ENCODE measurements at places on chromosomes 4 and X. TPM values are rescaled to one million over a fixed set of nuclear protein-coding genes. Genes with fewer than 3 reads are reported as not detected.

DNA sequence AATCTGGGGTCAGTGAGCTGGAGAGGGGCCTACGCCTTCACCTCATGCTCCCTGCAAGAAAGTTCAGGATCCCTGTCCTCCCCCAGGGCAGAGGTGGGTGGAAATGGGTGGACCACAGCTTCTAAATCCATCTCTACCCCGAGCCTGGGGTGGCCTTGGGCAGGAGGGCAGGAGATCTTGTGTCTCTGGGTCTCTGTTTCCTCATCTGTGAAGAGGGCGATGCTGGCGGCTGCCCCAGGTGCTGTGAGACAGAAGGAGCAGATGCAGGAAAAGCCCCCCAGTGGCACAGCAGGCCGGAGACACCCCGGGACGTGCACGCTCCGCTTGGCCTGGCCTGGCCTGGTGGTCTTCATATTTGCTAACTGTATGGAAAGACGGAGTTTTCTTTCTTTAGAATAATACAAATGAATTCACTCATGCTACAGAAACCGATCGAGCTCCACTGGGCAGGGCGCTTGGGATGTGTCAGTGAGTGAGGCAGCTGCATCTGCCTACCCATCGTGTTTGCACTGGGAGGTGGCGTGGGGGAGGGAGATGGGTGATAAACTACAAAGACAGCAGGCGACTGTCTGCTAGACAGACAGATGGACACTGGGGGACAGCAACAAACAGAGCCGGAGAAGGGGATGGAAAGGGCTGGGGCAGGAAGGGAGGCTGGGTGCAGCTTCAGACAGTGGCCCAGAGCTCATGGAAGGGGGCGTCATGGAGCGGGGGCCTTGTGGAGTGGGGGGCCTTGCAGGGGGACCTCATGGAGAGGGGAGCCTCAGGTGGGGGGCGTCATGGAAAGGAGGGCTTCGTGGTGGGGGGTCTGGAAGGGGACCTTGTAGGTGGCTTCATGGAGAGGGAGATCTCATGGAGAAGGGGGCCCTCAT, 136.2 kb downstream of the CPZ start:
- H3K4me3 ChIP-seq = no peak overlapping the region
- no peaks in the 10 kb centered on the region for H3K4me1 ChIP-seq
- no peaks in the 10 kb centered on the region for H3K36me3 ChIP-seq
- H3K27ac ChIP-seq = no peak overlapping the region

DNA sequence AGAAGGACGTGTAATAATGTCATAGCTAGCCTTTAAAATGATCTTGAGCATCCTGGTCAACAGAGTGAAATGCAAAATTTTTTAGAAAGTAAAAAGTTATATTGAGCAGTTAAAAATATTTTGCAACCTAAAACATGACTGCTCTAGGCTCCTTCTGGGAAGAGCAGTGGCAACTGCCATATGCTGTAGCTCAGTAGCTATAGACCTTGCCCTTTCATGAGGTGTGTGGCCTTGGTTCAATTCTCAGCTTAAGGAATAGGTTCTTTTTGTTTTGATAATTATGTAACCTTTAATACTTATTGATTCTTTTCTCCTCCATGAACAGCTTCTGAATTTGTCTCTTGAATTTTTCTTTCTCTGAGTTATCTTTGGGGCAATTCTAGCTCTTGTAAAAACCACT, 105.0 kb downstream of the ARSJ start:
- H3K36me3 ChIP-seq = no peaks in the 10 kb centered on the region
- no peak for DNase-seq
- no peak overlapping the region for H3K27ac ChIP-seq
- H3K4me1 ChIP-seq = peaks cover 5% of the 10 kb centered on the region
- no peaks in the 10 kb centered on the region for H3K27me3 ChIP-seq
- no peak overlapping the region for H3K4me3 ChIP-seq

DNA sequence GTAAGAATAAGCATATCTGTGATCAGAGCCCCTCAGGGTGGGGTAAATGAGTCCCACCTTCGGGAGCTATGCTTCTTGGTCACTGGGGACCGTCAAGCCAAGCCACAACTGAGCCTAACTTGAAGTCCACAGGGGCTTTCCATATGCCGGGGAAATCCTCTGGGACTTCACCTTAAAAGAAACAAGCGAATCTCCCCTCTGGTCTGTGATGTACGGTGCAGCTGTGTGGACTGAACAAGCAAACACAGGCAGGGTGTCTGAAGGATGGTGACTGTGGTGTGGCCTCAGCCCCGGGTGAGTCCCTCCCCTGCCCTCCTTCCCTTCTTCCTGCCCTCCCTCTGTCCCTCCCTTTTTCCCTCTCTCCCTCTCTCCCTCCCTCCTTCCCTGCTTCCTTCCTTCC, 29.7 kb upstream of the PPP2R2C start:
- H3K36me3 ChIP-seq = no peaks in the 10 kb centered on the region
- H3K4me1 ChIP-seq = no peaks in the 10 kb centered on the region
- no peak overlapping the region for H3K4me3 ChIP-seq

TSPAN6 gene
- 1.2 TPM for total RNA-seq

GRCh38 chr4:48681856-48682255, 98.2 kb downstream of the FRYL start:
- DNase-seq = peak; percentile 31
- H3K27me3 ChIP-seq = no peaks in the 10 kb centered on the region
- H3K4me1 ChIP-seq = peaks cover 22% of the 10 kb centered on the region
- no peaks in the 10 kb centered on the region for H3K36me3 ChIP-seq
- H3K27ac ChIP-seq = no peak overlapping the region

DNA sequence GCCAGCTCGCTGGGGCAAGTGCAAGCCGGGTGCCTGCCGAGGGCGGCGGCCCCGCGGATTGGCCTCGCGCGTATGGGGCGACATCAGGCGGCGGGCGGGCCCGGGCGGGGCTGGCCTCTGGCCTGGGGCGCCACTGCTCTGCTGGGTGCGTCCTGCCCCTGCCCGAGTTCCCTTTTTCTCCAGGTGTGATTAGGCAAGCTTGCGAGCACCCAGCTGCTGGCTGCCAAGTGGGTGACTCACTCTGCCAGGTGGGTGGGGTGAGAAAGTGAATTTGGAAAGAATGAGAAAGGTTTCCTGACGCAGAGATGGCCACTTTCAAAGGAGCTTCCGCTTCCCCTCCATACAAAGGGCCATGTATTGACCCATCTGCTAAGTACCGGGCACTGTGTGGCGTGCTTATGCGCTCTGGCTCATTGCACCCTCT, 32.5 kb downstream of the FGFBP1 start:
- no peaks in the 10 kb centered on the region for H3K36me3 ChIP-seq
- H3K27me3 ChIP-seq = peaks cover 7% of the 10 kb centered on the region
- no peak overlapping the region for H3K27ac ChIP-seq
- no peak overlapping the region for H3K4me3 ChIP-seq
- DNase-seq = no peak

DNA sequence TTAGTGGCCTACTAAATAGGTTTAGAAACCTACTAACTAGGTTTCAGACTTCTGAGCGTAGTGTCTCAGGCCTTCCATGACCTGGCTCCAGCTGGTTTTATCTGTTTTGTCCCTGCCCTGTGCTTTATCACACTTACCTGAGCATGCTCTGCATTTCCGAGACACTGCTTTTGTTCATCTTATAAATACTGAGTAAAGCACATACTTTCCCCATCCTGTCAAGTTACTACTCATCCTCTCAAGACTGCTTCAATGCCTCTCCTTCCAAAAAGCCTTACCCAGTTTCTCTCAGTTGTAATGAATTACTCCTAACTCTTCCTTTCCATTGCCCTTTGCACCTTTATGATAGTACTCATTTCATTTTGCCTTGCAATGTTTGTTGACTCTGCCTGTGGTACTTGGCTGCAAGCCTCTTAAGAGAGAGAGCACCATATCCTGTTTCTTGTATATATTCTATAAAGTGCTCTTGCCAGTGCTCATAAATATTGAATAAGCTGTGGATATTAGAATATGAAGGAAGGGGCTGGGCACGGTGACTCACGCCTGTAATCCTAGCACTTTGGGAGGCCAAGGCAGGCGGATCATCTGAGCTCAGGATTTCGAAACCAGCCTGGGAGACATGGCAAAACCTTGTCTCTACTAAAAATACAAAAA, 34.4 kb downstream of the SLAIN2 start:
- no peak overlapping the region for H3K27ac ChIP-seq
- DNase-seq = no peak
- H3K4me3 ChIP-seq = no peak overlapping the region
- H3K36me3 ChIP-seq = peaks cover 22% of the 10 kb centered on the region
- H3K4me1 ChIP-seq = peaks cover 4% of the 10 kb centered on the region

GRCh38 chr4:180664766-180665368, 1578.3 kb upstream of the TENM3 start:
- no peak overlapping the region for H3K27ac ChIP-seq
- H3K27me3 ChIP-seq = no peaks in the 10 kb centered on the region
- peak; percentile 30 for DNase-seq
- no peaks in the 10 kb centered on the region for H3K36me3 ChIP-seq

DNA sequence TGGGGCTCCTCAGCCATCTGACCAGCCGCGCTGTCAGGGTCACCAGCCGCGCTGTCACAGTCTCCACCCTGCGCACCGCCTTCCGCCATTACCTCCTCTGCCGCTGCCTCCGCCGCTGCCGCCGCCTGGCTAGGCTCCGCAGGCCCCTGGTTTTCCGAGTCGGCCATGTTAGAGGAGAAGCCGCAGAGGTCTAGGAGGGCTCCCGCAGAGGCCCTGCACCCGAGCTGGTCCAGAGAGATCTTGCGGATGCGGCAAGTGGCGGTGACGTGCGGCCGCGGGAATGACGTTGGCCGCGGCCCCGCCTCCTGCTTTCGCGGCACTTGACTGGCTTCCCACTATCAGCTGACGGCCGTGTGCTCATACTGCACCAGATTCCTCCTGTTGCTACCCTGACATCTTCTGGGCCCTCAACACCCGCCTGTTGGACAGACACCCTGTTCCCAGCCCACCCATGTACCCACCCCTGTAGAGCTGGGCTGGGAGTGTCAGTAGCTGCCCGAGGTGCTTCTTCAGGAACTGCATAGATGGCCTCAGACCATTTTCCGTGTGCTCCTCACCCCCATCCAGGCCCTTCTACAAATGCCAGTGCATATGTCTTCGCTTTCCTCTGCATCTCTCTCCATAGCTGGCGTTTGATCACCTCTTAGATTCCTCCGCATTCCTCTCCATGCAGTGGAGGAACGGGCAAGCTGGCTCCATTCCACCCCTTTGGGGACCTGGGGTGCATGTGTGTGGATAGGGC, at the start of gene NAP1L5:
Gene NAP1L5, minus strand, starts transcription at position 242 of the 742 bp plus-strand sequence. Its CDS starts 75 bp downstream, at position 167.
- H3K27me3 ChIP-seq = no peaks in the 10 kb centered on the region
- H3K36me3 ChIP-seq = no peaks in the 10 kb centered on the region
- peak; percentile 81 for DNase-seq
- peak within 1 kb of the TSS; percentile 61 for H3K4me3 ChIP-seq
- H3K4me1 ChIP-seq = peaks cover 11% of the 10 kb centered on the region
- H3K27ac ChIP-seq = peak within 1 kb of the TSS; percentile 62

DNA sequence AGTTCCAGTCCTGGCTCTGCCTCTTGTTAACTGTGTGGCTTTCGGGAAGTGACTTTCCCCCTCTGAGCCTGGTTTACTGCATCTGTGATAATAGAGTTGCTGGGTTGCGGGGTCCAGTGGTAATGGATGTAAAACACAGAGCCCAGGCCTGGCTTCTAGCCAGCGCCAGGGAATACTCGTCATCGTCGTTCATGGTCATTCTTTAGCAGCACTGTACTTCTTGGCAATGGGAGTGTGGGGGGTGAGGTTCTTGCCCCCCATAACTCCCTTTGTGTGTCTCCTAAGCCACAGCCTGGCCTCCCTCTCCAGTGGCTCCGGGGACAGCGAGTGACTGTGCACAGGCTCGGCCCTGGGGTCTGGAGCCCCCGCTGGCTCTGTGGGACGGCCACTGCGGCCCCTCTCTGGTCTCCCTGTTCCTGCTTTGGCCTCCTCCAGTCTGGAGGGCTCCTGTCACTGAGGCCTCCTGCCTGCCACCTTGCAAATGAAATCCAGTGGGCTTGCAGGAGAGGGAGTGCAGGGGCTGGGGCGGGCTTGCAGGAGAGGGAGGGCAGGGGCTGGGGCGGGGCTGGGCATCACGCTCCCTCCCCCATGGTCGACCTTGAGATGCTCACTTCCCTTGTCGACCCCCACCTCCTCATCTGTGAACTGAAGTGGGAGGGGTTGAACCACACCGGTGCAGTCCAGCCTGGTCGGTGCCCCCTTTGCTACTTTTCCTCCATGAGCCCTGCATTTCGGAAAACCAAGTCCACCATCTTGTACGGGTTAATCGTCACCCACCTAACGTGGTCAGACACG, 13.2 kb downstream of the PSAPL1 start:
- no peaks in the 10 kb centered on the region for H3K36me3 ChIP-seq
- no peak overlapping the region for H3K27ac ChIP-seq
- no peaks in the 10 kb centered on the region for H3K27me3 ChIP-seq
- no peak for DNase-seq
- no peak overlapping the region for H3K4me3 ChIP-seq

DNA sequence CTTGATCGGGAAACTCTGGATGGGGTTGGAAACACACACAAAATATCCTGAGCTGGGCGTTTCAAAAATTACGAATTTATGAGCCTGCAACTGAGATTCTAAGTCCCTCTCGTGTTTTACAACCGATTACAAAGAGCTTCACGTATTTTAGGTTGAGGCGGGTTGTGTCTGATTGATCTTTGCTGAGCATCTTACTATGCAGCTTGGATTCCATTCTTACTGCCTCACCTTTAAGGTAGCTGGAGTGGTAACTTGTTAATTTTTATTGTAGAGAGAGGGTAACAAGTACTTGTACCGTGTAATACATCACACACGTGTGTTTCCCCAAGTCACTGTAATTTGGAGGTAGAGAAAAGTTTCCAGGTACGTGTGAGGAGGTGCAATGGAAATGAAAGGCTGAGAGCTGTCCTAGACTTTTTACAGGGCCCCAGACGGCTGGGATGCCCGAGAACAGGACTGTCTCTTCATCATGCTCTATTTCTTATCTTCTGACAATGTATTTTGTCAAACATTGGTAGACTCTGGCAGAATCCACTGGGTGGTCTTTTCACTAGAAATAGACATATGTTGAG, 97.8 kb upstream of the TENM3 start:
- H3K4me3 ChIP-seq = no peak overlapping the region
- no peak overlapping the region for H3K27ac ChIP-seq
- no peak for DNase-seq
- H3K36me3 ChIP-seq = no peaks in the 10 kb centered on the region

- H3K27ac ChIP-seq = no peak overlapping the region
- DNase-seq = no peak
- H3K36me3 ChIP-seq = no peaks in the 10 kb centered on the region
- H3K4me3 ChIP-seq = no peak overlapping the region
- H3K27me3 ChIP-seq = no peaks in the 10 kb centered on the region
Measured at GRCh38 chr4:152843481-152844090, 63.8 kb downstream of the ARFIP1 start.

DRD5 gene
- total RNA-seq = not detected

DNA sequence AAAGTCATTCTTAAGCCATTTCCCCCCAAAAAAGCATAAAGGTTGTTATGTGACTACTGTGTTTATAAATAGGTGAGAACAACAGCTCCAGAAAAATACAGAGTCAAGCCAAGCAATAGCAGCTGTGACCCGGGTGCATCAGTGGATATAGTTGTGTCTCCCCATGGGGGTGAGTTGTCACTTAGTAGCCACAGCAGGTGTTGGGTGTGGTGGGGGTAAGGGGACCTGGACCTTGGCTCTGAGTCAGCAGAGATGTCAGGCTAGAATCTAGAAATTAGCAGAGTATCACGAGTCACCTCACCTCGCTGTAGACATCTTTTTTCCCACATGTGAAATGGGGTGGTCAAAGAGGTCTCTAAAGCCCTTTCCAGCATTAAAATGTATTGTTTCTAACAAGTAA, 42.4 kb downstream of the MOSPD2 start:
- H3K27ac ChIP-seq = no peak overlapping the region
- no peak for DNase-seq
- H3K36me3 ChIP-seq = no peaks in the 10 kb centered on the region
- H3K4me1 ChIP-seq = no peaks in the 10 kb centered on the region
- H3K4me3 ChIP-seq = no peak overlapping the region

Data from CD4-positive, alpha-beta memory T cell (primary cell).